ENCODE measurements at places on chromosomes 13 and 19.
A peak's percentile ranks its signal among the peaks of the same experiment; 100 is the strongest.

GRCh38 chr13:79560954-79561353 lies 80.0 kb downstream of the NDFIP2 start:
- no peak for DNase-seq

- DNase-seq: no peak
Measured at GRCh38 chr19:18633321-18633720, 3.5 kb upstream of the KLHL26 start.

DNA sequence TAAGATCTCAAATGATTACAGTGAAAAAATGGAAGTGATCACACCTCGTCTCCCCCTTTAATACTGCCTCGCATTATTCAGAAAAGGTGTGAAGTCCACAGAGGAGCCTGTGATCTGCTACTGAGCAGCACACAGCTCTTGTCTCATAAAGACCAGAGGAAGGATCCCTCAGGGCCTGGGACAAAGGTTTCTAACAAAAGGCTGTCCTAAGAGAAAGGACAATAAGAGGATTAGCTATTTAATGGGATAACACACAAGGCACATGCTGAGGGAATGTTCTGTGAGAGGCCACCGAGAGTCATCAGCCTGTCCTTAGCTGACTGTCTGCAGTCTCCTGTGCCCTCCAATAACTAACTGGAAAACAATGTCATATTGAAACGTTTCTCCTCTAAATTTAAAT lies 26.7 kb downstream of the EBPL start:
- no peak for DNase-seq

GRCh38 chr19:55526216-55527196 lies 10.4 kb downstream of the SBK2 start:
- peak; percentile 57 for DNase-seq

- peak; percentile 96 for DNase-seq
Measured at GRCh38 chr13:94112227-94112626, 367.3 kb downstream of the DCT start.

- peak; percentile 81 for DNase-seq
Measured at GRCh38 chr13:113856716-113857065, 7.2 kb downstream of the GAS6 start.

- DNase-seq: no peak
Measured at GRCh38 chr13:95833126-95833525, 156.2 kb downstream of the DNAJC3 start.

DNA sequence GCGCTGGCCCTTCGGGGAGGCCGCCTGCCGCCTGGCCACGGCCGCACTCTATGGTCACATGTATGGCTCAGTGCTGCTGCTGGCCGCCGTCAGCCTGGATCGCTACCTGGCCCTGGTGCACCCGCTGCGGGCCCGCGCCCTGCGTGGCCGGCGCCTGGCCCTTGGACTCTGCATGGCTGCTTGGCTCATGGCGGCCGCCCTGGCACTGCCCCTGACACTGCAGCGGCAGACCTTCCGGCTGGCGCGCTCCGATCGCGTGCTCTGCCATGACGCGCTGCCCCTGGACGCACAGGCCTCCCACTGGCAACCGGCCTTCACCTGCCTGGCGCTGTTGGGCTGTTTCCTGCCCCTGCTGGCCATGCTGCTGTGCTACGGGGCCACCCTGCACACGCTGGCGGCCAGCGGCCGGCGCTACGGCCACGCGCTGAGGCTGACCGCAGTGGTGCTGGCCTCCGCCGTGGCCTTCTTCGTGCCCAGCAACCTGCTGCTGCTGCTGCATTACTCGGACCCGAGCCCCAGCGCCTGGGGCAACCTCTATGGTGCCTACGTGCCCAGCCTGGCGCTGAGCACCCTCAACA lies 1.2 kb downstream of the F2RL3 start:
- no peak for DNase-seq

DNA sequence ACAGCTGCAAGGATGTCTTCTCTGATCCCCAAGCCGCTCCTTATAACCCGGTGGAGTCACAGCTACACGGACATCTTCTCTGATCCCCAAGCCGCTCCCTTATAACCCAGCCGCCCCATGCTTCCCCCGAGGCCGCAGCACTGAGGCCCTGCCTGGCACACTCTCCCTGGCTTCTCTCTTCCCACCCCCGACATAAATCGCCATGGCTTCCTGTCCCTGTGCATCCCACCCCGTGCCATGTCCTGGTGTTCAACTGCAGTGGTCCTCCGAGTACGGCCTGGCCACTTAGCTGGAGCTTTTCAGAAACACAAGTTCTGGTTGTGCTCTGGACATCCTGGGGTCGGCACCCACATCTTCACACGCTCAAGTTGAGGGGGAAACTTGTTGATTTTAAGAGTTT lies 60.4 kb downstream of the RASA3 start:
- no peak for DNase-seq

DNA sequence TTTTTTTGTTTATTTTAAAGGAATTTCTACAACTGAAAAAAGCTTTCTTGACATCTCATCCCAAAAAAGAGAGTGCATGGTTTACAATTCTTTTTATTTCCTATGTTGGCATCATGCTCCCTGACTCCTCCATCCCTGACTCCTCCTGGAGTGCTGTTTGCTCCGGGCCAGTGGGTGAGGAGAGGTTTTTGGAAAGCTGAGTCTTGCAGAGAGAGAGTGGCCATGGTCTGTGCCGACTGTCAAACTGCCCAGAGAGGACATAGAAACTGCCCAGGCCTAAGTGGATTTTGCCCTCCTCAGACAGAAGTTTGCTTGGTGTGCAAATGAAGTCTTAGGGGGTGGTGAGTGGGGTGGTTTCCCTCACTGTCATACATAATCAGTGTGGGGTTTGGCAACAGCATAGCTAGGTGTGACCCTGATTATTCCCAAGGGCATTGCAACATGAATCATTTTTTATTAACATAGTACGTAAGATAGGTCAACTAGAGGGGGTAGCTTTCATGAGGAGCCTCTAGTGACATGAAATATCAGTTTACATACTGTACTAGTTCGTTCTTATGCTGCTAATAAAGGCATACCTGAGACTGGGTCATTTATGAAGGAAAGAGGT lies 179.8 kb upstream of the UBL3 start:
- no peak for DNase-seq

DNA sequence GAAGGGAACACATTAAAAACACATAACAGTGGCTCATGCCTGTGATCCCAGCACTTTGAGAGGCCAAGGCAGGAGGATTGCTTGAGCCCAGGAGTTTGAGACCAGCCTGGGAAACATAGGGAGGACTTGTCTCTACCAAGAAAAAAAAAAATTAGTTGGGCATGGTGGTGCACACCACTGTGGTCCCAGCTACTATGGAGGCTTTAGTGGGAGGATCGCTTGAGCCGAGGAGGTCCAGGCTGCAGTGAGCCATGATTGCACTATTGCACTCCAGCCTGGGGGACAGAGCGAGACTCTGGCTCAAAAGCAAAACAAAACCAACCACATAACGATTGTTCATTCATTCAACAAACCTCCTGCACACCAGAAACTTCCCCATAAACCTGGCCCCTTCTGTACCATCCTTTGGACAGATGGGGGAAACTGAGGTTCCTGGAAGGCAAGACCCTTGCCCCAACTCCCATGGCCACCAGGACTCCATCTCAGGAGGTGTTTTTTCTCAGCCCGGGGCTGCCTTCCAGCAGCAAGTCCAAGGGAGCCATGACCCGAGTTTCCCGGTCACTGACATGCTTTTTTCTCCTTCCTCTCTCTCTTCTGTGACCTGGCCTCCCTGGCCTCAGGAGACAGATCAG lies 4.3 kb downstream of the FOSB start:
- no peak for DNase-seq

- peak; percentile 82 for DNase-seq
Measured at GRCh38 chr13:111114362-111115060, 599 bp upstream of the ARHGEF7 start.

GRCh38 chr13:101697745-101698144 lies 245.3 kb downstream of the ITGBL1 start:
- peak; percentile 18 for DNase-seq

DNA sequence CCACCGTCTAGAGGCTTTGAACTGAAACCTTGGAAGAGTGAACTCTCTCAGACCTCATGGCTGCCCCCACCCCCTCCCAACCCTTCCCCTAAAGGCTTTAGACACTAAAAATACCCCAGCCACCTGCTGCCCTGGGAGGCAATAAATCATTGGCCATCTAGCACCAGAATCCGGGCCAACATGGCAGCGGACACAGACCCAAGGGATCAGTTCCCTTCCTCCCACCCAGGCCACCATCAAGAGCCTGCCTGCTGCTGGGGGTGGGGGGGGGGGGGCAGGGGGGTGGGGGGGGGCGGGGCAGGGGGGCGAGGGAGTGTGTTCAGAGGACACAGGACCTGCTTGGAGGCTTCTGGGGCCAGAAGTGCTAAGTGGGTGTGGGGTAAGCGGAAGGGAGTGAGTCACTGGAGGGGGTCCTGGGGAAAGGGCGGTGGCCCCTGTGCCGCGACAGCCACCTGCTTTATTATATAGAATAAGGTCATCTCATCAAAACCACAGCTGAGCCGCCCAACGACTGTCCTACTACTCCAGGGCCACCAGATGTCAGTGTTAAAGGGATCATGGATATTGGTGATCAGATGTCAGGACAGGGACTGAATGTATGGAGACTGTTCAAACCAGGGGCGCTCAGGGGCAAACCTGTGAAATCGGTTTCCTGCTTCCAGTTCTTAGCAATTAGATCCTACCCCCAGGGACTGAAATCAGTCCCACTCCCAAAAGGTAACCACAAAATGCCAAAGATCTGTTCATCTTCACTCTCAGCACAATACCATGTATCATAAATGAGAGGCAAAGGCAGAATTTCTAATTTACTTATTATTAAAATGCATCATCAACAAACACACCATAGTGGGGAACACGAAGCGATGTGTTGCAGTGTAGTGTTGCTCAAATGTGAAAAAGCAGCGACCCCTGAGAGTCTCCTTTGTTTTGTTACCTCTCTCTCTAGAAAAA lies 24.3 kb downstream of the ARL11 start:
- peak; percentile 70 for DNase-seq

DNA sequence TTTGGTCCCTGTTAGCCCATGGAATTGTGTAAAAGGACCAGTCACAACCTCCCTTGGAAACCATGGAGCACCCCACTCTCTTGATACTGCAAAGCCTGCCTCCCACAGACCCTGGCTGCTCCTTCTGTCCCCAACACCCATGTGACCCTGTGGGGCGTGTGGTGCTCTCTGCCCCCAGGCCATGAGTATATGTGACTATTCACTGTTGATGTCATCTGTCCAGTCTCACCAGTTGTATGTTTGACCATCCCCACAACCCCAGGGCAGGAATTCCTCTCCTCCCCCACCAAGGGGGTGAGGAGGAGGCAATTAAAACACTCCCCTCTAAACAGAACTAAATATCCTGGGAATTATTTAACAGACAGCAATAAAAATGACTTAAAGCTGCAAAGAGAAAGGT lies 35.2 kb downstream of the KCTD15 start:
- no peak for DNase-seq

- DNase-seq: no peak
Measured at GRCh38 chr13:44692173-44692713, 116.1 kb upstream of the TSC22D1 start.

DNA sequence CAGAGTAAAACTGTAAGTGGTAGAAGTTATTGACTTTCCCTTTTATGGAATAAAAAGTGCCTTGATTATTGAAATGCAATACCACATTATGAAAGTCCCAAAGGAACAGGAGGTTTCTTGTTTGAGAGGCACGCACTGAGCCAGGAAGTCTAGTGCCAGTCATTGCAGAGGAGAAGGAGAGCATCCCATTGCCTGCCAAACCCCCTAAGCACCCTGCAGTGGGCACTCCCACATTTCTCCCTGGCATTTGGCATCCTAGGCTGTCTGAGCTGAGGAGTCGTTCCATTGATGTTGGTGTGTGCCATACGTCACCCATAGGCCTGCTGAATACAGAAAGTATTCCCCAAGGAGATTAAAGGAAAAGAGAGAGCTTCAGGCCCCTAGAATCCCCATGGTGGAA lies 85.7 kb upstream of the MBNL2 start:
- no peak for DNase-seq

DNA sequence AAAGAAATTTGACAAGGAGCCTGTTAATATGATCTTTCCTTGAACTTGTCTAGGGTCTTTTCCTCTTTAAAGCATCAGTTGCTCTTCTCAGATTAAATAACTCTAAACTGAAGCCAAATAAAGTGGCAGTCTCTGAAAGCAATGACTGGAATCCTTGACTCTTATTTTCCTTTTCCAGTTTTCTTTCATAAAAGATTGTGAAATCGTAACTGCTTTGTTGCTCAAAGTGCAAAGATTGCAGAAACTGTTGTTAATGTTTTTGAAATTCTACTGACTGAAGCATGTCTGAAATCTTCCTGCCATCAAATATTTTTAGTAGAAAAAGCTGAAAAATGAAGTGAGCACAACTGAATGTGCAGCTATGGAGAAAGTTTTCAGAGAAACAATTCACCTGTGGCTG lies 1.9 kb downstream of the NHLRC3 start:
- no peak for DNase-seq

DNA sequence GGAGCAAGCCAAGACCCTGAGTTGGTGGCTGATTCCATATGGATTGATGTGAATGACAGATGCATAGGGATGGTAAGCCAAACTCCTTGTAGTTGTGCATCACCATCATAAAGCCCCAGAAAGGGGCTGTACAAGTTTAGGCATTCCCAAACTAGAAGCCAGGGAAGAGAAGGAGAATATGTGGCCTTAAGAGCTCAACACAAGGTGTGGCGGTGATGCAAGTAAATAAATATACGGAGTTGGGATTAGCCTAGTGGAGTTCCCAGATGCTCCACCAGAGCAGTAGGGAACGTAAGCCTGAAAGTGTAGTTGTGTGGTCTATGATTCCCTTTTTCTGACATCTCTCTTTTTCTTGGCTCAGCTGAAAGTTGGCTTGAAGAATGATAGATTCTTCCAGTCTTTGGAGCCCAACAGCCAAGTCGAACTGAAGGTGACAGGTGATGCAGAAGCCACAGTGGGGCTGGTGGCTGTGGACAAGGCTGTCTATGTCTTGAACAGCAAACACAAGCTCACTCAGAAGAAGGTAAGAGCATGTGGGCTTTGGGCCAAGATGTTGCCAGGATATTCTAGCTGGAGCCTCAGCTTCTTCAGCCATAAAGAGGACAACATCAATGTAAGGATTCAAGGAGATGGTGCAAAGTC lies 30.1 kb downstream of the RDH8 start:
- no peak for DNase-seq

GRCh38 chr13:26254583-26255111 lies 718 bp downstream of the CDK8 start:
- peak; percentile 14 for DNase-seq

DNA sequence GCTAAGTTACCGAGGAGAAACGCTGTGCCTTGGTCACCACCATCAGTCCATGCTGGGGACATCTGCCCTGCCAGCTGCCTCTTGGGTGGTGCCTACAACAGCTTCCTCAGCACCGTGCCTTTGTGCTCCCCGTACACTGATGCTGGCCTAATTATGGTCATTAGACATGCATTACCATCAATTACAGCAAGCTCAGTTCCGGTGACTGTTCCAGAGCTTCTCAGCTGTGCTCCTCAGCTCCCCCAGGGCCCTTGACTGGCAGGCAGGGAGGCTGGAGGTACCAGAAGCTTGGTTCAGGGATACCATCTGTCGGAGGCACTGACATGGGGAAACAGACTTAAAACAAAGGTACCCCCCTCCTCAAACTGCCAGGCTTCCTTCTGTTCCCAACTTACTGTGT lies 40.2 kb downstream of the CILP2 start:
- no peak for DNase-seq

GRCh38 chr19:17339088-17339741 lies 1.9 kb downstream of the GTPBP3 start:
- DNase-seq: no peak

- DNase-seq: peak; percentile 68
Measured at GRCh38 chr13:110379905-110380341, 72.8 kb downstream of the COL4A2 start.

GRCh38 chr13:94864474-94864873 lies 152.1 kb upstream of the SOX21 start:
- no peak for DNase-seq

Data from foreskin fibroblast (primary cell).